Gastrocnemius medialis (tissue), 4 donors: ENCODE measurements at places on chromosomes 2 and 18.

DNA sequence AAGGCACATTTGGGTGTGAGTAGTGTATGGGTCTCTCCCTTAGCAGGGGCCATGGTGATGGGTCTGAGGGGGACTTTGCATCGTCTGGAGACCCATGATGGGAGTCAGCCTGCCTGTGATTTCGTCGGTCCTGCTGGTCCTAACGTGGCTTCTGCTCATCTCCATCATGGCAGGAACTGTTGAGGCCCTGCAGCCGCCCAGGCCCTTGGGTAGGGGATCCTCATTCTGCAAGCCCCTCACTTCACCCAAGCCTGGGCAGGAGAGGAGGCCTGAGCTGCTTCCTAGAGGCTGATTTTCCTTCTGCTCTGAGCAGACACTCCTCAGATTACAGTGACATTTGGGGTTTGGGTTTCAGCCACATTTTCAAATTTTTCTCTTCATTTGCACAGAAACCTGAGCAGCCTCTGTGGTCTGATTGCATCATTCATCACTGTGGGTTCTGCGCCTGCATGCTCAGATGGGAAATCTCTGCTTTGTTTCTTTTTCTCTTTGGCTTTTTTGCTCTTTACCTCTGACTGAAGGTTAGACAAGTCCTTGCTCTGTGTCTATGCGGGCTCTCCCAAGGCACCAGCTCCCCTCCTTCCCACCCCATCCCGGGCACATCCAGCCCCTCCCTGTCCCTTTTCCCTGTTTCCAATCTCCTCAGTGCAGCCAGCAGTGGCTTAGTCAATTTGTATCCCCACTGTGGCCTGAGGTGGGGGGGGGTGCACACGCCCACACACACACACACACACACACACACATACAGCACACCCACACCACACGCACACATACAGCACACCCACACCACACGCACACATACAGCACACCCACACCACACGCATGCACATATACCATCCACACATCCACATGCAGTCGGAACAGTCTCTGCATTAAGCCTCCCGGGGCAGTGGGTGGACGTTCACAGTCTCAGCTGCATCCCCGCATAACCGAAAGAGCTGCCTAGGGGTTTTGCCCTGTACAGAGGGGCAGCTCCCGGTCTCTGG lies 305.4 kb upstream of the HS6ST1 start:
- DNase-seq, result no peak

DNA sequence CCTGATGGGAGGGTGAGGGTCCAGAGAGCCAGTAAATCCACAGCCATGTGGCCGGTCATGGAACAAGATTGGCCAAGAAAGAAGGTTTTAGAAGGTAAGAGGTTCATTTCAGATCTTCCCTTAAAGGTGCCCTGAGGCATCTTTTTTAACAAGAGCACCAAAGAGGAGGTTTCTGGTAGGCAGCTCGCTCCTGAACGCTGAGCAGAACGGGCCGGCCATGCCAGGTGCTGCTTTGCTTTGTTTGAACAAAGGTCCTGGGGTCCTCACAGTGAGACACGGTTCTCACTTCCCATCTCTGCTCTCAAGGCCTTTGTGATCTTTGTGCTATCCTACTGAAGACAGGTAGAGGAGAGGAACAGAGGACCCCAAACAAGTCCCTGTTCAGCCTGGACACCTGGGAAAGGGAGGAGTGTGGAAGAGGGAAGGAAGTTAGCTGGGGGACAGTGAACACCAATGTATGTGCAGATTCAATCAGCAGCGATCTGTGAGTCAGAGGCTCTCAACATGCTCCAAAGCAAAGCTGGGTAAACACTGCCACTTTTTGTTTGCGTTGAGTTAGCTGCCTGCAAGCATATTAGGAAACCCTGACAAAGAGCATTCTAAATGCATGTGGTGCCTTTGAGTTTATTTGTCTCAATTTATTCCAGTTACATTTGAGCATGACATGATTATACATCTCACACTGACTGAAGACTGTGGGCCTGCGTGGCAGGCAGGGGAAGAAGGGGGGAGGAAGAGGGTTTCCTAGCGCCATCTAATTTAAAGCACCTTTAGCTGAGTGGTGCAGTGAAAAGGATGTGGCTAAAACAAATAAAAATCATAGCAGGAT lies 102.4 kb downstream of the ASB1 start:
- no peak for DNase-seq

GRCh38 chr18:63131106-63131958 lies 188.2 kb downstream of the BCL2 start:
- DNase-seq, result peak; percentile 33

GRCh38 chr2:11750422-11750821 lies 4.0 kb downstream of the LPIN1 start:
- DNase-seq, result no peak

- no peak for DNase-seq
Observed at GRCh38 chr2:190794377-190794776, 86.2 kb upstream of the GLS start.

DNA sequence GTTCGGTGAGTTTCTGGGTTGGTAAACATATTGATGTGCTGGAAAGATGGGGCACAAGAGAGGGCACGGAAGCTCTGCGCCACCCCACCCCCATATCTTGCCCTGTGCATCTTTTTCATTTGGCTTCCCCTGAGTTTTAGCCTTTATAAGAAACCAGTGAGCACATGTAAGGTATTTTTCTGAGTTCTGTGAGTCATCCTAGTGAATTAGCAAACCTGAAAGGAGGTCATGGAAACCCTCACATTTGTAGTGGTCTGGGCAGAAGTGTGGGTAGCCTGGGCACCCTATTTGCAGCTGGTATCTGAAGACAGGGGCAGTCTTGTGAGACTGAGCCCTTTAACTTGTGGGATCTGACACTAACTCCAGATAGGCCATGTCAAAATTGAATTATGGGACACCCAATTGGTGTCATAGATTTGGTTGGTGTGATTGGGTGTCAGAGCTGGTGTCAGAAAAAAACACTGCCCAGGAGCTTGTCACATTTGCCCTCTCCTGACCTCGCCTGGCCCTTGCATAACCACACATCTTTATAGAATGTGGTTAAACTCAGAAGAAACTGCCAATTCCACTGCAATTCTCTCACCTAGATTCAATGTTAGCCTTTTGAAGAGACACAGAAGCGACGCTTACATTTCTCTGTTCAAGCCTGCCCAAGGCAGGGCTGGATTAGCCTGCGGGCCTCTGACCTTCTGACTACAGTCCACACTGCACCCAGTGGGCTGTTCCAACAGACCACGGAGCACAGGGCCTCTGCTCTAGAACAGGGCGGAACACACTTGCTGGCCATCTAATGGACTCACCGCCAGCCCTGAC lies 12.0 kb upstream of the GALM start:
- DNase-seq, result no peak

DNA sequence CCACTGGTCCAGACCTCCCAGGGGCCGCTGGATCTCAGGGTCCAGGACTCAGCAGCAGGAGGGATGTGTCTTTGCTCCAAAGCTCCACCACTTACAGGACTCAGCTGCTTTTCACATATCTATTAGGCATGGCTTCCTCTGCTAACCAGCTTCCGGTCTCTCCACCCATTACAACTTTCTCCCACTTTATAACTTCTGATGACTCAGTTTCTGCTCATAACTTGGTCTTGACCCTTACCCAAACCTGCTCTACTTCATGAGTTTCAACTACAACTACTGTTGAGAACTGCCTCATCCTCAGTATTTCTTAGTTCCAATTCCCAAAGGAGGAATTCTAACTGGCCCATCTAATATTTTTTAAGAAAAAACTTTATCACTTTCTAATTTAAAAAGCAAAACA lies 17.2 kb downstream of the SULT1C2 start:
- no peak for DNase-seq
